ENCODE measurements at places on chromosomes 3 and 15.
A peak's percentile ranks its signal among the peaks of the same experiment; 100 is the strongest.

DNA sequence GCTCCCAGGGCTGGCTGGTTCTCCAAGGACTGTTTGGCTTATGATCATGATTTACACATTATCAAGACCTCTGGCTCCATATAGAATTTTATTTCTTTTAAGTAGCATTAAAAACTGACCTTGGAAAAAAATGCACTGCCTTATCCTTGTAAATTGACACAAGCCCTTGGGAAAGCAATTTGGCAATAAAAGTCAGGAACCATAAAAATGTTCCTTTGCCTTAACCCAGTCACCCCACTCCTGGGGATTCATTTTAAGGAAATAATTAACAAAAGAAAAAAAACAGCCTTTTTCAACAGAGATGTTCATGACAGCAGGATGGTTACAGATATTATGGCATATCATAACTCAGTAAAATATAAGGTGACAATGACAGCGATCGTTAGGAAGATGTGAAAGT is 51.6 kb upstream of the NR2E3 start:
- H3K27ac ChIP-seq, result no peak overlapping the region
- no peaks in the 10 kb centered on the region for H3K4me1 ChIP-seq
- no peak for DNase-seq

DNA sequence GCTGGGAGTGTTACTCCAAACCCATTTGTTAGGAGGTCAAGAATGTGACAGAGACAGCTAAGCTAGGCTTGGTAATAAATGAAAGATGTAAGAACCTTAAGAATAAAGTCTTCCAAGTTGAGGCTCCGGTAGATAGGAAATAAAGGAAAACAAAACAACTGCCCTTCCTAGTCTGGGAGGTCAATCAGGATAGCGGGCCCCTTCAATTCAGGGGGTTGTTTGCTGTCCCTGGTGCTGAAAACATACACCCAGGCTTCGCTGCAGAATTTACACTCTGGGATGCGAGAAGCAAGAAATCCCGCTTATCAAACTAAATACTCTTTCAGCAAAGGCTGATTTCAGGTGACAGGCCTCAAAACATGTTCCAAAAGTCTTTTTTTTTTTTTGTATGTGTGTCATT is 393.4 kb downstream of the NTRK3 start:
- no peaks in the 10 kb centered on the region for H3K27me3 ChIP-seq
- H3K36me3 ChIP-seq, result no peaks in the 10 kb centered on the region
- H3K27ac ChIP-seq, result no peak overlapping the region

- DNase-seq, result no peak
- H3K4me3 ChIP-seq, result no peak overlapping the region
- H3K4me1 ChIP-seq, result no peaks in the 10 kb centered on the region
- H3K27ac ChIP-seq, result no peak overlapping the region
- no peaks in the 10 kb centered on the region for H3K36me3 ChIP-seq
- no peaks in the 10 kb centered on the region for H3K27me3 ChIP-seq
Measured at GRCh38 chr3:38978729-38979128, 73.0 kb downstream of the SCN11A start.

GRCh38 chr15:57640930-57641682 is 49.4 kb downstream of the MYZAP start:
- no peak overlapping the region for H3K4me3 ChIP-seq
- no peaks in the 10 kb centered on the region for H3K27me3 ChIP-seq
- H3K36me3 ChIP-seq, result no peaks in the 10 kb centered on the region
- H3K27ac ChIP-seq, result no peak overlapping the region
- DNase-seq, result peak; percentile 46

- H3K27me3 ChIP-seq, result no peaks in the 10 kb centered on the region
- H3K36me3 ChIP-seq, result no peaks in the 10 kb centered on the region
- H3K4me1 ChIP-seq, result peaks cover 7% of the 10 kb centered on the region
- DNase-seq, result no peak
Measured at GRCh38 chr3:123751433-123751832, 132.7 kb downstream of the MYLK start.

DNA sequence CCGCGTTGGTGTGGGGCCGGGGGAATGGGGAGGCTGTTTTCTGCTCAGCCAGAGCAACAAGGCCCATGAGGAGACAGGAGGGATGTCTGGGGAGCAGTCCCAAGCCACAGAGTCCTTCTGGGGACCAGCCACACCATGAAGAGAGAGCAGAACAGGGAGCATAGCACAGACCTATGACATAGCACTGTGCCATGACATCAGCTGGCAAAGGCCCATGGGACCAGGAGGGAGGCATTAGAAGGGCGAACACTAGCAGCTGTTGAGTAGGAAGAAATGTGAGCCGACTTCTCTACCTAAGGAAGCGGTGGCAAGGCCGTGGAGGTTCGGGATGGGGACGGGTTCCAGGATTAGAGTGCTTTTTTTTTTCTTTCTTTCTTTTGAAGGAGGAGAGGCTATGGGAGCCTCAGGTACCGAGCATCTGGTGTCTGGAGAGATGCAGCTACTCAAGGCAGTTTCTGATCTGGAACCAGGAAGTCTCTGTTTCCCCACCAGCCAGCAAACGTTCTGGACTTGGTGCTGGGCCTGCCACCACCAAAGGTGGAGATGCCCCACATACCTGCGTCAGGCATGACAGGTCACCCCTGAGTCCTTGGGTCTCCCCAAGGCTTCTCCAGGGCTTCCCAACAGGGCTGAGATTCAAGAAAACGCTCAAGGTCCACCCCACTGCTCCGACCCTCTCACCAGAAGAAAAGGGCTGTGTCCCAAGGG is 77.3 kb upstream of the CGNL1 start:
- H3K27me3 ChIP-seq, result no peaks in the 10 kb centered on the region
- no peak overlapping the region for H3K4me3 ChIP-seq
- no peak overlapping the region for H3K27ac ChIP-seq
- no peaks in the 10 kb centered on the region for H3K36me3 ChIP-seq
- no peak for DNase-seq
- no peaks in the 10 kb centered on the region for H3K4me1 ChIP-seq

DNA sequence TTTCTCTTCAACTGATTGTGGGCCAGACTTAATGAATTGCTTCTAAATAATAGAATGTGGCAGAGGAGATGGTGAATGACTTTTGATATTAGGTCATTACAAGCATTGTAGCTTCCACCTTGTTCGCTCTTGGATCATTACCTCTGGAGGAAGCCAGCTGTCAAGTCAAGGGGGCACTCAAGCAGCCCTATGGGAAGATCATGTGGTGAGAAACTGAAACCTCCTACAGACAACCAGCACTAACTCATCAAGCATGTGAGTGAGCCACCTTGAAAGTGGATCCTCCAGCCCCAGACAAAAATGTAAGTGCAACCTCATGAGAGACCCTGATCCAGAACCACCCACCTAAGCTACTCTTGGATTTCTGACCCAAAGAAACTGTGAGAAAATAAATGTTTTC is 109.8 kb upstream of the TBC1D5 start:
- no peaks in the 10 kb centered on the region for H3K36me3 ChIP-seq
- peak; percentile 41 for DNase-seq
- H3K27ac ChIP-seq, result no peak overlapping the region
- no peak overlapping the region for H3K4me3 ChIP-seq

GRCh38 chr15:51195459-51195858 is 100.8 kb upstream of the TNFAIP8L3 start:
- no peaks in the 10 kb centered on the region for H3K4me1 ChIP-seq
- DNase-seq, result no peak
- no peaks in the 10 kb centered on the region for H3K27me3 ChIP-seq
- no peaks in the 10 kb centered on the region for H3K36me3 ChIP-seq
- no peak overlapping the region for H3K4me3 ChIP-seq
- H3K27ac ChIP-seq, result no peak overlapping the region
